ENCODE measurements at places on chromosomes 12 and 14.

- DNase-seq: no peak
These were observed 79.4 kb downstream of the TMTC2 start for GRCh38 chr12:82765971-82766705.

DNA sequence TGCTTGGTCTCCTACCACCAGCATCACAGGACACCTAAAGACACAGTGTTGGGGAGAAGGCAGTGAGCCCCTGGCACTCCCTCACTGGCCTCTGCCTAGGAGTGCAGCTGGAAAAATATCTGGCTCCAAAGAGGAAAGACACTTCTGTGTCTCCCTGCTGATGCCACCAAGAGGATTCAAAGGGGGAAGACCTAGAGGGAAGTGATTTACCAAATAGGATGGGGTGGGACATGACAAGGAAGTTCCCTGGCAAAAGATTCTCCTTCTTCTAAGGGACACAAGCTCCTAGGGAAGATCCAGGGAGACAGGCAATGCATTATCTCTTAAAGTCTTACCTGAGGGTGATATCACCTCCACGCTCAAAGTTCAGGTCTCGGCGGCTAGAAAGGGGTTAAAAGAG is 6.1 kb downstream of the NDRG2 start:
- DNase-seq: no peak

GRCh38 chr14:37343307-37344094 is 145.8 kb downstream of the MIPOL1 start:
- no peak for DNase-seq

- no peak for DNase-seq
These were observed 155.4 kb upstream of the ARHGAP5 start for GRCh38 chr14:31921721-31922120.

GRCh38 chr12:76636121-76636692 is 76.6 kb upstream of the OSBPL8 start:
- DNase-seq: no peak

DNA sequence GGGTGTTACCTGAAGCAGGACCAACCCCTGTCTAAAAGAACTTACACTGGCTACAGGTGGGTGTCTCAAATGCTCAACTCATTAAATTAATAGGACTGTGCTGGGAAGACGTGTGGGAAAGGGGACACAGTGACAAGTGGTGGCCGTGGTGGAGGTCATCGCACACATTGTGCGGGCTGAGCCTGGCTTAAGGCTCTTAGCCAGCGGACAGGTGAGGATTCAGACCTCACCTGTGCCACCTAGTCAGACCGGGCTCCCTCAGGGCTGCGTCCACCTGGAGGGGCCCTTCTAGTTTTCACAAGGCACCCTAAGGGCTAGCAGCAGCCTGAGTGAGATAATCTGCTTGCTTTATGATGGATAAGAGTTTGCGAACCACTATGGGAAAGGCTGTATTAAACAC is 125.2 kb upstream of the FKBP4 start:
- no peak for DNase-seq
